Activated CD8-positive, alpha-beta memory T cell treated with anti-CD3 and anti-CD28 coated beads, Interleukin-2, amount 10 ng/mL, durations not matched to agents 7 days and 5 days (primary cell): ENCODE measurements at places on chromosomes 1 and 21.
A peak's percentile ranks its signal among the peaks of the same experiment; 100 is the strongest.

DNA sequence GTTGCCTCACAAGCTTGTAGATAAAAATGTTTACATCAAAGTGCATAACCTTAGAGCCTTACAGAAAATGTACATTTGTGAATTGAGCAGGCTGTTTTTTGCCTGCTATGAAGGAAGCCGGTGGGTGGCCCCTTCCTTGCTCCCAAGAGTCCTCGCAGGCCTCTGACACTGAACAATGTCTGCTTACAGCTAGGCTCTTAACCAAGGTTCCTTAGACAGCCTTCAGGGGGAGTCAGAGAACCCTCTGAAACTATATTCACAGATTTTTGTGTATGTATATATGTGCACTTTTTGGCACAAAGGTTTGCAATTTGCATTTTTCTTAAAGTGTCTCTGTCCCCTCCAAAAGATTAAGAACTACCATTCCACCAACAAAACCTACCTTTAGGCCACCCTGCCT, 282.6 kb downstream of the BARHL2 start:
- no peak for DNase-seq

DNA sequence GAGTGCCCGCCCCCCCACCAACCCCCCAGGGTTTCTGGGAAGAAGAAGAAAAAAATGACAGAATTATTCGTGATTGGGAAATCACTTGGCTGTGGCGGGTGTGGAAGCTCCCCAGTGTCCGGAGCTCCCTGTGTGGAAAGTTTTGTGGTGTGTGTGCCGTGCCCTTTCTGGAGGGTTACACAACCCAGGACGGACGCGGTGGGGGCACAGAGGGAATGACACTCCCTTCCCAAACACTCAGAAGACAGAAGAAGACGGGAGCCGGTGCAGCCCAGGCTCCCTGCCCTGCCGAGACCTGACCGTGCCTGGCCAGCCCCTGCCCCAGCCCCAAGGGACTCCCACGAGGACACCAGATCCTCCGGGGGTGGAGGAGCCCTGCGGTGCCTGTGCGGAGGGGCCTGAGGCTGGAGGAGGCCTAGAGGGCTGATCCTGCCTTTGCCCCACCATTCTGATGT, 33.0 kb upstream of the ADARB1 start:
- DNase-seq, result no peak

DNA sequence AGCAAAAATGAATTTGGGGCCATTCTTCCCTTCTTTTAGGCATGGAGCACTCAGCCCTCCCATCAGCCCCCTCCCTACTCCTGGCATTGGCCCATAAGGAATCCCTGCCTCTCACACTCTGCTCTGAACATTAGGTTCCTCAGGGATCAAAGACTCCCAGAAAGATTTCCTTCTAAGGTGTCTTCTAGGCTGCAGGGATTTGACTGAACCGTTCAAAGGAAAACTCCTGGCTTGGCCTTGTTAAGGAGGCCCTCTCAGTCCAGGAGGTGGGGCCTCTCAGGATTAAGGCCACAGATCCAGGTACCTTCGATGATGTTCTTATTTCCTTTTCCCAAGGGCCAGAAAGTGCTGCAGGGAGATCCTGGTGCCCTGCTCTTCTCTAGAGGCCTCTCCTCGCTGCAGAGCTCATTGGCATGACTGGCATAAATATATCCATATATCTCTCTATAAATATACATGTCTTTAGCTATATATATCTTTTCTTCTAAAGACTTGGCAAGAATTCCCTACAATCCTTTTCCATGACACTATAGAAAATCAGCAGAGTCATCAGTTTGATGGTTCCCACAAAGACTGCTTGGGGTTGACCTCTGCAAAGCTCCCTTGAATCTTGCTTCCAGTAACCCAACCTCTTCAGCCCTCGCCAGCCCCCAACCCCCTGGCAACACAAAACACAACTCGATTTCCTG, 59.1 kb downstream of the PLXNA2 start:
- DNase-seq, result no peak

DNA sequence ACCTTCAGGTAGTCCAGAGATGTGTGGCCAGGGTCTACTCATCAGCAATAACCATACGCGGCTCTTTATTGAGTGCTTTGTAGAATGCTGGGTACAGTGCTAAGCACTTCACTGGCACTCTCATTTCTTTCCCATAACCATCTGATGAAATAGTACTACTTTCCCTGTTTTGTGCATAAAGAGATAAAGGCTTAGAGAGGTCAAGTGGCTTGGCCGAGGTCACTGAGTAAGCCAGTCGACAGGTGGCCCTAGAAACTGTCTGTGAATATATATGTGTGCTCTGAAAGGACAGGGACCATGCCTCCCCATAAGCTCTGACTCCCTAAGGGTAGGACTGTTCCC, 52.8 kb downstream of the NENF start:
- no peak for DNase-seq

GRCh38 chr1:160338580-160338979, 4.5 kb downstream of the COPA start:
- no peak for DNase-seq

DNA sequence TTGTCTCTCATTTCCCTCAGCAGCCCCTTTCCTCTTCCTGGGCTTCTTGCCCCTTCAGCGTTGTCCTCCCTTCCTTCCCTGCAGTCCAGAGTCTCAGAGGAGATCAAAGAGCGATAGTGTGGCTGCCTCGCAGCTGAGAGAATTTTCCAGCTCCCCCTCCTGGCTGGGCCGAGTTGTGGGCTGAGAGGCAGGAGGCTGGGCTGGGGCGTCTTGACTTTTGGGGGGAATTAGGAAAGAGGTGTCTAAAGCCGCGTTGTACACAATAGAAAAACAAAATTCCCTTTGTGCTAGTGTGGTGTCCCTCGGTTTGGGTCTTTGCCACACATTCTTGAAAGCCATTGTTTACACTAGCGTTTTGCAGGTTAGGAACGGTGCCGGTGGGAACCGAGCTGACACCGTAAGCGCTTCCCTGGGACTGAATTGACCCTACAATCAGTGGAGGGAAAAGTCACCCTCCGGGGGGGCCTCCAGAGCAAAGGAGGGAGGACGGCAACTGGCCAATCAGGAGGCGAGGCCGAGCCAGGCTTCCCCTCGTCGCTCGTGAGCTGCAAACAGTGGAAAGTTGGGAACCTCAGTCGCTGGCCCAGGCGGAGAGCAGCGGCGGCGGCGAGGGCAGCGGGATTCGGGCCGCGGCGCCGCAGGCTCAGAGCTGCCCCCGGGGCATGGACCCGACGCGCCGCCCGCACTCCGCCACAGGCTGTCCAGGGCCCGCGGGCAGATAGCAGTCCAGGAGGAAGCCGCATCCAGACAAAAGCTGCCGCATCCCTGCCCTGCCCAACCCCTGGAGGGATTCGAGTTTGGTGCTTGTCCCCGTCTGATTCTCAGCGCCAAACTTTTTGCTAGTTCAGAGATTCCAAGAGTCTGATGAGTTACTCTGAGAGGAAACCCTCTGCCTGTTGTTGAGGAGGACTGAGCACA, at the start of gene HMCN1:
TSS of gene HMCN1 (plus strand) at position 574 of the 918 bp plus-strand sequence. CDS start 389 bp downstream, outside the sequence.
- peak; percentile 47 for DNase-seq

- no peak for DNase-seq
These were observed 296.1 kb upstream of the SGIP1 start for GRCh38 chr1:66237722-66238479.

DNA sequence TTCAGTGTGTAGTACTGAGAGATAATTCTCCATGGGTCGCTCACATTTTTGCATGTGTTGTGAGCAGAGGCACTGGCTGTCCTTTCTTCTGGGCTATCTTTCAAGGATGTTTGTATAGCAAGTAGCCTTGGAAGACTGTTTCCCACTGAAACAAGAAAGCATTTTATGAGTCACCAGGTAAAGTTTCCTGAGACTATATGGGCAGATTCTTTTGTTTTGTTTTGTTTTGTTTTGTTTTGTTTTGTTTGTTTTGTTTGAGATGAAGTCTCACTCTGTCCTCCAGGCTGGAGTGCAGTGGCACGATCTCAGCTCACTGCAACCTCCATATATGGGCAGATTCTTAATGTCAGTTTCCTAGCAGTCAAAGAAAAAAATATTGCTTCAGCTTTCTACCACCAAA, 912.6 kb downstream of the TTLL7 start:
- no peak for DNase-seq

GRCh38 chr21:41845310-41846032, 33.7 kb downstream of the PRDM15 start:
- DNase-seq, result no peak

DNA sequence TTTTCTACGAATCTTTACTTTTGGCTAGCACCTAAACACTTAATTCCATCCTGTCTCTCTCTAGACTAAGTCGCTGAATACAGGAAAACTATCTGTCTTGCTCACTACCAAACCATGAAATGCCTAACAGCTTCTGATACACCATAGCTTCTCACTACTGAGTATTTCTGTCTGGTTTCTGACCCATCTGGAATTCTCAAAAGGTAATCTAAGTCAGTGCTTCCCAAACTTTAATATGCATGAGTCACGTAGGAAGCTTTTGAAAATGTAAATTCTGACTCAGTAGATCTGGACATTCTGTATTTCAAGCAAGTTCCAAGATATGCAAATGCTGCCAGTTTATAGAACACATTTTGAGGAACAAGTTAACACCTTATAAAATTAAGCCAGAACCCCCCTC, 9.2 kb upstream of the OVGP1 start:
- DNase-seq, result no peak
